ENCODE measurements at places on chromosomes 7 and 10.

DNA sequence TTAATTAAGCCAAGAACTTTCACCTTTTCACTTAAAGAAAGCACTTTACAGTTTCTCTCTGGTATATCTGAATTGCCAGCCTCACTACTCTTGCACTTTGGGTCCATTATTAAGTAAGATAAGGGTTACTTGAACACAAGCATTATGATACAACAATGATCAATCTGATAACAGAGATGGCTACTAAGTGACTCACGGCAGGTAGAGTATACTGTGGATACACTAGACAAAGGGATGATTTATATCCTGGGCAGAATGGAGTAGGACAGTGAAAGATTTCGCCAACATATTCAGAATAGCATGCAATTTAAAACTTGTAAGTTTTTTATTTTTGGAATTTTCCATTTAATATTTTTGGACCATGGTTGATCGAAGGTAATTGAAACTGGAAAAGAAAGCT, 34.3 kb upstream of the ITGB8 start:
- DNase-seq: no peak

- DNase-seq: no peak
Observed at GRCh38 chr10:26550774-26551526, 112.8 kb downstream of the APBB1IP start.

DNA sequence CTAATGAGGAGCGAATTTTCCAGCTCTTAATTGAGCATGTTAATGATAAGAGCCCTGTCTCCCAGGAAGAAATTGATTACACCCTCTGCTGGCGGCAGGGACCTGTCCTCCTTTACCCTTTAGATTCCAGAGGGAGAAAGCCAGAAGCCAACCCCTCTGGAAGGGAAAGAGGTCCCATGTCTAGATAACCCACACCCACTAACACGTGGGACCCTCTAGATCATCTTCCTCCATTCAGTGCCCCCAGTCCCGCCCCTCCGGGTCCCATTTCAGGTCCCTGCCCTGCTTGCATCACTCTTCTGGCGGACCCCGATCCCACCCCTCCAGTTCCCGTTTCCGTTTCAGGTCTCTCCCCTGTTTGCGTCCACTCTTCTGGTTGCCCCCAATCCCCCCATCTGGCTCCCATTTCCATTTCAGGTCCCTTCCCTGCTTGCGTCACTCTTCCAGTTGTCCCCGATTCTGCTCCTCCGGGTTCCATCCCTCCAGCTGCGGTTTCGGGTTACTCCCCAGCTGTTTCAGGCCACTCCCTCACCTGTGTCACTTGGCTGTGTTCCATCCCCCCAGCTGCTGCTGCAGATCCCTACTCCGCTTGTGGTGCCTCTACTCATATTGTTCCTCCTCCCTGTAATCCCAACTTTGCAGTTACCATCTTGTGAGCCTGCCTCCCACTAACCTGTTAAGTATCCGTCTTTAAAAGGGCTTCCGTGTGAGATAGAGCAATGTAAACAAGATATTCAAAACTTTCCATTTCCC, 202.4 kb downstream of the SH2D4B start:
- DNase-seq: no peak

GRCh38 chr10:23521735-23522134, 82.9 kb downstream of the OTUD1 start:
- no peak for DNase-seq

GRCh38 chr7:77370606-77371005, 45.5 kb downstream of the GSAP start:
- no peak for DNase-seq

DNA sequence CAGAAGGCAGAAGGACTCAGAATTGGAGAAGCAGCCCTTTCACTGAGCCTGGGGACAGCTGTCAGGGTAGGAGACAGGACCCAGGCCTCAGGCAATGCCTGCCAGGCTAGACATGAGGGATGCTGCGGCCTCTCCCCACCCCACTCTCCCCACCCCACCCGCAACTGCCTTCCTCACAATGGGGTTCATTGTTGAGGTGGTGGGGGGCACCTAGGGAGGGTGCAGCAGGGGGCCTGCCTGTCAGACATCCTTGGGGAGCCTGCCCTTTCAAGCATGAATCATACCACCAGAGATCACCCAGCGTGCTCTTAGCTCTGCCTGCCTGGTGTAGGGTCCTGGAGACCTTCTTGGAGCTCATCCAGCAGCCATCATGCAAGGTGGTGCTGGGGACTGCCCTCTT, at the start of gene C10orf62:
Gene C10orf62, plus strand, starts transcription at position 243 of the 400 bp plus-strand sequence. CDS start 177 bp downstream, outside the sequence.
- no peak for DNase-seq

DNA sequence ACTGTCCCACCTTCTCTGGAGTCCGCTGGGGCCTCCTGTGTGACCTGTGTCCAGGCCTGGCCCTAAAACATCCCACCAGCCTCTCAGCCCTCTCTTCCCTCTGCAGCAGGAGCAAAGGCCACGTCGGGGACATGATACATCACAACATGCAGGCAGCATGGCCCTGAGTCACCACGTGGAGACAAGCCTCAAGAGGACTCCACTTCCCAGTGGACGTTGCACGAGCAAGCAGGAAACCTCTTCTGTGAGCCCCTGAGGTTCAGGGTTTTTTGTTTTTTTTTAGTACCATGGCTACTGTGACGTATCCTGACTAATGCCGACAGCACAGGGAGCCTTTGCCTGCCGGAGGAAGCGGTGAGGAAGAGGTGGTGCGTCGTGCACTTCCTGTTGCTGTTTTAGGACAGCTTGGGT, 165.9 kb downstream of the DNAJB6 start:
- no peak for DNase-seq

GRCh38 chr10:70932392-70933196, 44.2 kb upstream of the PCBD1 start:
- no peak for DNase-seq

DNA sequence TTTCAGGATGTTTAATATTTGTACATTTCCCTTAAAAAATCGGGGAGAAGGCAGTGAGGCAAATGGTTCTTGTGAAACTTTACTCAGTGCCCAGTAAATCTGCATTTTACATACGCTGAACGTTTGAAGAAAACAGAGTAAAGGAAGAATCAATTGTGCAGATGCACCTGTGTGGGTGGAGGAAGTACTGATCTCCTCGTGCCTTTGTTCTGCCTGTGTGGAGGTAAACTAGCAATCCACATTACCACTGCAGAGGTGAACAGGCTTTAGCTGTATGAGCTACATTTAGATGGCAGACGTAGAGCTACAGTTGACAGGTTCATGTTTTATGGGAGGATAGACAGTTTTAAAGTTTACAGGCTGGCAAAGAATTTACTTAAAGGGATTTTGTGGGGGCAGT, 62.7 kb upstream of the VIPR2 start:
- no peak for DNase-seq

DNA sequence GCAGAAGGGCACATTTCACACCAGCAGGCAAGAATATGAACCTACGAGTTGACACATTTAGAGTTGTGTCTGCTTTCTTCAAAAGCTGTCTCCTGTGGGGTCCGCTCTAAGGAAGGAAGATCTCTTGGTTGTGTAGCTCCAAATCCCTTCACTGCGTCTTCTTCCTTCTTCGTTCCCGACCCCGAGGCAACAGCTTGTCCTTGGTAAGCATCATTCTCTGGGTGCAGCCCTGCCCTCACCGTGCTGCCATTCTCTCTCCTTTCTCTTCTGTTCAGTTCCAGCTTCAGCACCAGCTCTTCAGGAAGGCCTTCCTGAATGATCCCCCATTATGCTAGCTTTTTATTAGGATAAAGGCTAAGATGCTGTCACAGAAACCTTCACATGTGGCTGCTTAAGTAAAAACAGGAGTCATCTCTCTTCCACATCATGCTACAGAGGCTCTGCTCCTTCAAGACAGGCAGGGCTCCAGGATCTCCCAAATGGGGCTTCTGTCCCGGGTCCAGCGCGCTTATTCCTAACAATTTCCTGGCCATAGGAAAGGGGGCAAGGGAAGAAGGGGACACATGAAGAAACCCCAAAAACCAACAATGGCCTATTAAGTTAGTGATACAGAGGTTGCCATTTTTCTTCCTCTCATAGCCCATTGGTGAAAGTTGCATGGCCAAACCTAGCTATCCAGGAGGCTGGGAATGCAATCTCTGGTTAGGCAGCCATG, 52.2 kb upstream of the SHH start:
- DNase-seq: no peak

- DNase-seq: no peak
Observed at GRCh38 chr10:492836-493235, 196.6 kb downstream of the DIP2C start.

DNA sequence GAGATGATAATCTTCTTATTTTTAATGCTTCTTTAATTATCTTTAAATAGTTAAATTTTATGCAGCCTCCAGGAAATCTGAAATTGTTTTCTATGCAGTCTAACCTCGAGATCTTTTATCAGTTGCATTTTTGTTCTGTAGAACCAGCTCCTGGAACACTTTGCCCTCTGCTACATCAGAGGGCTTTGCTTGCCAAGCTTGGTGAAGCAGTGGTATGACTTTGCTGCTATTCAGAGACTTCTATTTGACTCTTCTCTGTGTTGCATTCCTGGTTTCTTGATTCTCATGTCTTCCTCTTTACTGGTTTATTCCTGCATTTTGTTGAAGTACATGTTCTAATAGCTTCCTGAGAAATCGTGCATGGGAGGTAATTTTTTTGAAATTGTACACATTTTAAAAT, 163.7 kb upstream of the TMEM229A start:
- DNase-seq: no peak

- no peak for DNase-seq
Observed at GRCh38 chr10:116817178-116817577, 32.1 kb upstream of the ENO4 start.

- DNase-seq: no peak
Observed at GRCh38 chr7:95863-96260, 96.5 kb upstream of the FAM20C start.

DNA sequence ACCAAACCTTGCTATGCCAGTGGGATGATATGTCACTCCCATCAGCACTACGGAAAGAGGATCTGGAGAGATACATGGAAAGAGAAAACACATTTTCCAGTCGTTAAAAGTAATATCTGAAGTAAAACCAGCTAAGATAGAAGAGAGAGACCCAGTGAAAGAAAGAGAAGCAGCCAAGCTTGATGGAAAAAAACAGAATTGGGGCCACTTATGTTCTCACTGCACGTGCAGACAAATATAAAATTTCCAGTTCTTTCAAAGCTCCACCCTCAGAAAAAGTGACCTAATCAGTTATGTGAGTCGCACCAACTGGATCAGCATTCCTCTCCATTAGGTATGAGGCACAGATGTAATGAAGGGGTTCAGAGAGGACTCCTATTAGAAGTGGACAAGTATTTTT, 266.1 kb downstream of the MTERF1 start:
- no peak for DNase-seq

DNA sequence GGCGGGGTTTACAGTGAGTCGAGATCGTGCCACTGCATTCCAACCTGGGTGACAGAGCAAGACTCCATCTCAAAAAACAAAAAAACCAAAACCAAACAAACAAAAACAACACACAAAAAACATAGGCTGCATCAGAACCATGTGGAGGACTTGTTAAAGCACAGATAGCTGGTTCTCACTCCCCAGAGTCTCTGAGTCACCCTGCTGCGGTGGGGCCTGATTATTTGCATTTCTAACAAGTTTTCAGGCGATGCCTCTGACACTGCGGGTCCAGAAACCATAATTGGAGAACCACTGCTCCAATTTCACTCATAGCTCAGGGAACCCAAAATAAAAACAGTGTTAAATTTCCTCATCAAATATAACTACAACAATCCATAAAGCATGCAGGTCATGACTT, 816.7 kb downstream of the MAGI2 start:
- DNase-seq: no peak

- no peak for DNase-seq
Observed at GRCh38 chr10:129090618-129091366, 376.2 kb upstream of the MGMT start.

DNA sequence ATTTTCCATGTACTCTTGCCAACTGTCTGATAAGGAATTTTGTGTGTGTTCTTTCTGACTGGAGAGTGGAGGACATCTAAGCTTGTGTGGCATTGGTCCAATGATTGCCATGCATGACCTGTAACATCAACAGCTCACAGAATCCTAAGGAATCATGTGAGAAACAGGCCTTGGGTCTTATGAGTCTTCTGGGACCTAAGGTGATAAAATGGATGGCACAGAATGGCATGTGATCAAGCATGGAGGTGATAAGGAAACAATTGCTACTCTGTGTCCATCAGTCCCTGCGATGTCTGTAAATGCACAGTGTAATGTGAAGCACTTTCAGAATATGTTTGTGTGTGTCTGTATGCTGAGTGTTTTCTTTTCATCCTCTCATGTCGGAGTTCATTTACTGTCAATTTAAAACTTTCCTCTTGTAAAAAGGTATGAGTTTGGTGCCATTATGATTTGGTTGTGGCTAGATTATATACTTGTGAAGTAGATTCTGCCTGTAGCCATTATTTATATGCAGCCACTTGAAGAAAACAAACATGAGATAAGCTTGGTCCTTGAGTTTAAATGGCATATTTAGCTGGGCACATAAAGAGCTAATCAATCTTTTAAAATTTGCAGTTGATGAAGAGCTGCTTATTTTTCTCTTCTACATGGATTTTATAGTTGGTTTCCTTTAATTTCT, 127.5 kb downstream of the VPS50 start:
- no peak for DNase-seq

- no peak for DNase-seq
Observed at GRCh38 chr10:121002586-121003205, 151.5 kb downstream of the WDR11 start.

DNA sequence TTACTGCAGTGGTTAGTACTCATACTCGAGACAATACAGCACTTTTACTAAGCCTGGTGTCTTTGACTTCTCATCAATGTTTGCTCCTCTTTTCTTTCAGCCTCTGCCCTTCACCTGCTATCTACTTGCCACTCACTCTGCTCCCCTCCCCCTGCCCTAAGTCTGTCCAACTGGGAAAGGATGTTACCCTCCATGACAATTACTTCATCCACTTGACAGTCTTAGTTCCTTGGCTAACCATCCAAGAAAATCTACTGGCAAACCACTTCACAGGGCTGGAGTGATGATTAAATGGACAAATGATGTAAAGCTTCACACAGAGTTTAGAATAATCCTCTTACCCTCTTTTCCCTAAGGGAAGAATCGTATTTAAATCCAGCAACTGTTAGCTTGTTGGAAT, 8.2 kb upstream of the DLD start:
- DNase-seq: no peak

Data from skin of body (tissue), 3 donors.